ENCODE measurements at places on chromosomes 11 and 22.

- no peak for DNase-seq
These were observed 1116.4 kb downstream of the JRKL start for GRCh38 chr11:97506076-97506759.

DNA sequence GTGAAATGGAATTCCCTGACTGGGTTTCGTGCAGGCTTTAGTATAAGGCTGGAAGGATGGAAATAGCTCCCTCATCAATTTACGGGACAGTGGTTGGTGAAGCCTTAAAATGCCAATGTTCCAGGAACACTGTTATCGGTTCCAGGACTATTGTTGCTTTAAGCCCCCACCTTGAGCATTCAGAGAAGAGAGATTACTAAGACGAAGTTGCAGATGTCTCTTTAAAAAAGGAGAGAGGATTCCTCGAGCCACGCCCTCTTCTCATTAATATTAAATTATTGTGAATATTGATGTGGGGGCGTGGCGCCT lies 195 bp upstream of the CREB3L1 start:
- DNase-seq = no peak

DNA sequence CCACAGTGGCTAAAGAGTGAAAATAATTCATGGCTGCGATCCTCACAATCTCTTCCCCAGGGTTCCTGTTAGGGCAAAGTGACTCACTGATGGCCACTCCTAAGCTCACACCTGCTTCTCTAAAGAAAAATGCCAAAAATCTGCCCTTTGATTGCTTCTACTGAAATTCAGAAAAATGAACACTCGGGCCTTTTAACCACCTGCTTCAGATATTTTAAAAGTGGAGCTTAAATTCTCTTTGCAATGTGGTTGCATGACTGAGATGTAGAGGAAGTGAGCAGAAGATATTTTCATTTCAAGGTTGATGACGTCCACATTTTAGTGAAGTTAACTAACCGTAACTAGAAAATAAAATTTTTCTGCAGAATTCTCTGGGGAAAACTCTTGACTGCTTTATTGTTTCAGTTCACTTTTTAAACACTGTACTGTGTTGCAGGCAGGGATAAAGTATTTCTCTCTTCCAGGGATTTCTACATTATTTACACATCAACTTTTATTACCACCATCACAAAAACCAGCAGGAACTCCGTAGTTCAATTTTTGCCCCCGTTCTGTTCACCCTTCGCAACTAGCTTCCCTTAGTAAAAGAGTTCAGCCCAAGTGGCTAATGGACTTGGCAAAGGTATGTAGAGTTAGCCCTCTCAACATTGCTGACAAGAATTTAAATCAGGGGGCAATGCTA lies 8.5 kb downstream of the RAB30 start:
- no peak for DNase-seq

GRCh38 chr11:132052904-132053303 lies 682.5 kb downstream of the NTM start:
- no peak for DNase-seq
